ENCODE measurements at places on chromosomes 13 and 19. TPM values are rescaled to one million over a fixed set of nuclear protein-coding genes. Genes with fewer than 3 reads are reported as not detected.

DNA sequence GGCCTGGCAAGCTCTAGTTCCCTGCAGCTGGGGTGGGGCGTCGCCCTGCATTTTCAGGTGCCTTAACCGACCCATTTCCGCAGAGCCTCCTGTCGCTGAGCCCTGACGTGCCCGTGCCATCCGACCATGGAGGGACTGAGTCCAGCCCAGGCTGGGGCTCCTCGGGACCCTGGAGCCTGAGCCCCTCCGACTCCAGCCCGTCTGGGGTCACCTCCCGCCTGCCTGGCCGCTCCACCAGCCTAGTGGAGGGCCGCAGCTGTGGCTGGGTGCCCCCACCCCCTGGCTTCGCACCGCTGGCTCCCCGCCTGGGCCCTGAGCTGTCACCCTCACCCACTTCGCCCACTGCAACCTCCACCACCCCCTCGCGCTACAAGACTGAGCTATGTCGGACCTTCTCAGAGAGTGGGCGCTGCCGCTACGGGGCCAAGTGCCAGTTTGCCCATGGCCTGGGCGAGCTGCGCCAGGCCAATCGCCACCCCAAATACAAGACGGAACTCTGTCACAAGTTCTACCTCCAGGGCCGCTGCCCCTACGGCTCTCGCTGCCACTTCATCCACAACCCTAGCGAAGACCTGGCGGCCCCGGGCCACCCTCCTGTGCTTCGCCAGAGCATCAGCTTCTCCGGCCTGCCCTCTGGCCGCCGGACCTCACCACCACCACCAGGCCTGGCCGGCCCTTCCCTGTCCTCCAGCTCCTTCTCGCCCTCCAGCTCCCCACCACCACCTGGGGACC is 1.2 kb downstream of the ZFP36 start:
- H3K36me3 ChIP-seq, result peaks cover 4% of the 10 kb centered on the region
- peaks cover 41% of the 10 kb centered on the region for H3K4me1 ChIP-seq
- H3K27ac ChIP-seq, result no peak overlapping the region
- no peak for DNase-seq

- no peak overlapping the region for H3K27ac ChIP-seq
- H3K4me3 ChIP-seq, result peak overlapping the region; percentile 88
- H3K36me3 ChIP-seq, result peaks cover 2% of the 10 kb centered on the region
- peaks cover 7% of the 10 kb centered on the region for H3K27me3 ChIP-seq
- H3K4me1 ChIP-seq, result peaks cover 35% of the 10 kb centered on the region
These were observed 659 bp downstream of the ERF start for GRCh38 chr19:42254089-42254849.

DNA sequence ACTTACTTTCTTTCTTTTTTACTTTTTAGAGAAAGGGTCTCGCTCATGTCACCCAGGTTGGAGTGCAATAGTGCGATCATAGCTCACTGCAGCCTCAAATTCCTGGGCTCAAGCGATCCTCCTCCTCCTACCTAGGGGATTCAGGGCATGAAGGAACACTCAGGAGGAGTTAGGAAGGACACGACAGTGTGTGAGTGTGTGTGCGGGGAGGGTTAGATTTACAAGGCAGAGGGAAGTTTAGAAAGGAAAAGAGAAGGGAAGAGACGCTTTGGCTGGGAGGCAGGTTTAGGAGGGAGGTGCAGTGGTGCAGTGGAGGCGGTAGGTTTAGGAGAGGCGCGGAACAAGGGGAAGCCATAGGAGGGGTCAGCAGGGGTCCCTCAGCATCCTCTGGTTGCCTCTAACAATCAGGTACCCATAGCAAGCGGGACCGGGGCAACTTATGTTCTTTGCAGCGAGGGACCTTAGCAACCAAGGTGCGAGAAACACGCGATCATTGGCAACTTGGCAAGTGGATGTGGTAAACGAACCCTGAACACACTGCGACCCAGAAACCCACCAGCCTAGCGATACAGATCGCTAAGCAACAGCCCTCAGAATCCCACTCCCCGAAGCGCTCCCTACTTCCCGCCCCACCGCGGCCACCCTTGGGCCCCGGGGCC is 501 bp downstream of the SIRT2 start:
- peak; percentile 9 for DNase-seq
- H3K36me3 ChIP-seq, result peaks cover 2% of the 10 kb centered on the region
- peak overlapping the region; percentile 93 for H3K4me3 ChIP-seq
- H3K4me1 ChIP-seq, result peaks cover 25% of the 10 kb centered on the region
- no peaks in the 10 kb centered on the region for H3K27me3 ChIP-seq

Gene RXFP2
- not detected for total RNA-seq

DNA sequence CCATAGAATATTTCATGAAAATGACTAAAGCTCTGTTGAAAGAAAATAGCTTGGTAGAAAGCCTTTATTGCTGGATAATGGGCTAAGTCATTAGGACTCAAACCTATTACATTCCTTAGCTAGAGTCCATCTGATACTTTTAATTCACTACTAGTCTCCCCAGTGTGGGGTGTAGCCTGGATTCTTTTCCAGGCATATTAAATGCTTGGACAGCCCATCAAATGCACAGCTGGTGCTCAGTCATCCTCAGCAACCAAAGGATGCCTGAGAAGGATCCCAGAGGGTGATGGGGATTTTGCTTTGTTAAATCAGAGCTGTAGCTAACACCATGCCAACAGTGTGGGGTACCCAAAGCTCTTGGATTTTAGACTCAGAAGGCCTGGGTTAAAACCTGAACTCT is 153.5 kb downstream of the DLEU7 start:
- no peak overlapping the region for H3K4me3 ChIP-seq
- H3K36me3 ChIP-seq, result peaks cover 4% of the 10 kb centered on the region
- H3K27me3 ChIP-seq, result no peaks in the 10 kb centered on the region
- H3K27ac ChIP-seq, result no peak overlapping the region
- peaks cover 69% of the 10 kb centered on the region for H3K4me1 ChIP-seq

DNA sequence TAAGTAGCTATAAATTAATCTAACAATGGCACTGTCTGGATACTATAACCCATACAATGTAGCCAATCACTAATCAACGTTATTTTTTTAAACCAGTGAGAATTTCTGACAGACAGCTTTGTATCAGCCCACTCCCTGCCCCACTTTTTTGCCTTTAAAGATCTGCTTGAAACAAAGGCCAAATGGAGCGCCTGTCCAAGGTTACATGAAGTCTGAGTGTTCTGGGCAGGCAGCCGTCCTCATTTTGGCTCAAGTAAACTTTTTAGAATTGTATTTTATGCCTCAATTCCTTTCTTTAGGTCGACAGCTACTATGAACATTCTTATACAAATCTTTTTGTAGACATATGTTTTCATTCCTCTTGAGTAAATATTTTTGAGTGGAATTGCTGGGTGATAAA is 6.2 kb downstream of the IFT88 start:
- H3K27me3 ChIP-seq, result no peaks in the 10 kb centered on the region

Gene FGF21
- total RNA-seq, result not detected

DNA sequence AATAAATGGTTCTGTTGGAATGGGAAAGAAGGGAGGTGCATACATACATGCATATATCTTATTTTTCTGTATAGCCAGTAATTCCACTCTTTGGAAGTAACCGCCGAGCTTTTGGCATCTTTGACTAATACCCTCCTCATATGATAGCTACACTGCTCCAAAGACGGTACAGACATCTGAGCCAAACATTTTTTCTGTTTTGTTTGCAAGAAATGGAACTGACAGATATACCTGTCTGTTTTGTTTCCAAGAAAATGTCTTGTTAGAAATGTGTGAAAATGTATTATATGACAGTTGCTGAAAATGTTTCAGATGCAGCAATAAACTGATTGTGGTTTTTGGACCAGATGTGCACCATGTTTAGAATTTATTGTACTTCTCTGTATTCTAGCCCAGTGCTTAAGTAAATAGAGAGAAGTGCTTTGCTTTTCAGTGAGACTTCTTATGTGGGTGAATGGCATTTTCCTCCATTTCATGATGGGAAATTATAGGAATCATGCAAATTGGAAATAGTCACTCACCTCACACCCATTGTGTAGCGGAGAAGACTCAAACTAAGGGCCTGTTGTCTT is 396.9 kb downstream of the KCNRG start:
- H3K4me3 ChIP-seq, result no peak overlapping the region
- no peak overlapping the region for H3K27ac ChIP-seq
- no peak for DNase-seq
- peaks cover 7% of the 10 kb centered on the region for H3K36me3 ChIP-seq
- H3K4me1 ChIP-seq, result peaks cover 18% of the 10 kb centered on the region

- no peak overlapping the region for H3K27ac ChIP-seq
- no peak overlapping the region for H3K4me3 ChIP-seq
- DNase-seq, result no peak
- H3K4me1 ChIP-seq, result peaks cover 20% of the 10 kb centered on the region
- peaks cover 7% of the 10 kb centered on the region for H3K36me3 ChIP-seq
These were observed 2.7 kb upstream of the ASPDH start for GRCh38 chr19:50516456-50516855.

Gene ZIM2
- not detected for total RNA-seq

DNA sequence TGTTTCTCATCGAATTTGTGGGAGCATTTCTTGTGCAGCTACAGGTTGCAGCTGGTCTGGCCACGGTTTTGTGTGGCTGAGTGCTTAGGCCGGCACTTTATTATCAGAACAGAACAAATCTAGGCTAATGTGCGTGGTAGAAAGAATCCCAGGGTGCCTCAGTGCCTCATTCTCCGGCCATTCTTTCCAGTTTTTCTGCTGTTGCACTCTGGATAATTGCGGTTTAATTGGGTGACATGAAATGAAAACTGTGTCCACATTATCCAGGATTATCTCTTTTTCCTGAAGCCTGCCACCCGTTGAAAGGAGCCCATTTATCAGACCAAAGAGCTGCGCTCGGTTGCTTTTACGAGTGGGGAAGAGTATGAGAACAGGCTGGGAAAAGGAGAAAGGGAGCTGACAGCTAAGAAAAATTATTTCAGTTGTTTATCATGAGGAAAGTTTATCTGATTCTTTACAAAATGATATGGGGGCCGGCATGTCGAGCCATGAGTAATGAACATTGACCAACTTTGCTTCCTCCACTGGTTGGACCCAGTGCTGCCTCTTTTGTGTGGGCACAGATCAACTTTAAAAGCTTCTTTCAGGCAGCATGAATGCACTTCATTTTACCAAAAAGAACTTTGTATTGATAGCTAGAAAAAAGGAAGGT is 117.0 kb upstream of the SOX21 start:
- no peak for DNase-seq
- peak overlapping the region; percentile 2 for H3K27ac ChIP-seq
- H3K36me3 ChIP-seq, result no peaks in the 10 kb centered on the region
- peaks cover 58% of the 10 kb centered on the region for H3K4me1 ChIP-seq
- H3K27me3 ChIP-seq, result no peaks in the 10 kb centered on the region

DNA sequence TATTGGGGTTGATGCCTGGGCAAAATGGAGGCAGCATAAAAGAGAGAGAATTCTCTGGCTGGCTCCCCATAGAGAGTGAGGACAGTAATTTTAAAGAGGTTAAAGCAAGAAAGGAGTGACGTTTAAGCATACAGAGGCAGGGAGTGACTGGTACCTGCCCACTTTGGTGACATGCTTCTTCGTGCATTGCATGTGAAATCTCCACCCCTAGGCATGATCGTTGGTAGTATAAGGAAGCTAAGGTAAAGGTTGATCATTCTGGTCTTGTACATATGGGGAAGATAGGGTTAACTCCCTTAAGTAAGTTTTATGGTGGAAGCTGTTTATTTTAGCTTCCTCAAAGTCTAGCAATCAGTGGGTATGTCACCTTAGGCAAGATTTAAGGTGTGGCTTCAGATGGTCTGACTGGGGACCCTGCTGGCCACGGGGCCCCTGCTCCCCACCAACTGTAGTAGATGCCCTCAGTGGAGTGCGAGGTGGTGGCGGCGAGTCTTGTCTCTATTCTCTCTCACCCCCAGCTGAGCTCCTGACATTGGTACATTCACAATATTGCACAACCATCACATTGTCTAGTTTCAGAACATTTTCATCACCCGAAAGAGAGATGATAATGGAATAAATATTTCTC is 797.5 kb upstream of the SPRY2 start:
- DNase-seq, result no peak
- peaks cover 19% of the 10 kb centered on the region for H3K4me1 ChIP-seq
- H3K36me3 ChIP-seq, result no peaks in the 10 kb centered on the region
- H3K27me3 ChIP-seq, result no peaks in the 10 kb centered on the region
- no peak overlapping the region for H3K4me3 ChIP-seq
- H3K27ac ChIP-seq, result no peak overlapping the region

GRCh38 chr13:69597088-69597487 is 510.5 kb upstream of the ATXN8OS start:
- H3K4me1 ChIP-seq, result no peaks in the 10 kb centered on the region
- H3K27me3 ChIP-seq, result peaks cover 3% of the 10 kb centered on the region
- no peak for DNase-seq
- no peak overlapping the region for H3K4me3 ChIP-seq
- no peak overlapping the region for H3K27ac ChIP-seq

GRCh38 chr13:50713523-50714248 is 129.8 kb downstream of the DLEU7 start:
- no peak for DNase-seq
- peaks cover 12% of the 10 kb centered on the region for H3K36me3 ChIP-seq
- H3K27ac ChIP-seq, result peak overlapping the region; percentile 31
- no peaks in the 10 kb centered on the region for H3K27me3 ChIP-seq

Gene SOX21
- 71.8 TPM for total RNA-seq

DNA sequence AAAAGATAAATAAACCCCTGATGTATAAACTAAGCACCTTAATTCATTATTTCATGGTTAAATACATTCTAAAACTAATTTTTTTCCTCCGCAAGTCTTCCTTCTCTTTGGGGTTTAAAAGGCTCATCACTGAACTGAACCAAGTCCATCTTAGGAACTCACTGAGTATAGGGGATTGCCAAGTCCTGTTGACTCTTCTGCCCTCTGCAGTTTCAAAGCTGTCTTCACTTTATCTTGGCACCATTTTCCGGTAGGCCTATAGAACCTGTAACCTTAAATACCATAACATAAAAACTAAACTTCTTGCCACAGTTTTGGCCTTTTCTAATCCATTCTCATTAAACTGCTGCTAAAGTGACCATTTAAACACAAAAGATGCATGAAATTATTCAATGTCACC is 66.5 kb upstream of the USPL1 start:
- no peaks in the 10 kb centered on the region for H3K27me3 ChIP-seq
- DNase-seq, result no peak
- no peaks in the 10 kb centered on the region for H3K4me1 ChIP-seq
- no peaks in the 10 kb centered on the region for H3K36me3 ChIP-seq

- DNase-seq, result no peak
- H3K4me1 ChIP-seq, result peaks cover 22% of the 10 kb centered on the region
- no peaks in the 10 kb centered on the region for H3K27me3 ChIP-seq
These were observed 86.7 kb upstream of the TNFSF11 start for GRCh38 chr13:42487221-42487620.

- no peak for DNase-seq
- peaks cover 18% of the 10 kb centered on the region for H3K4me1 ChIP-seq
- no peaks in the 10 kb centered on the region for H3K36me3 ChIP-seq
- peak overlapping the region; percentile 67 for H3K4me3 ChIP-seq
- H3K27me3 ChIP-seq, result no peaks in the 10 kb centered on the region
These were observed 3.8 kb downstream of the RNF126 start for GRCh38 chr19:658916-659839.

Gene SAE1
- 280 TPM for total RNA-seq

- peaks cover 26% of the 10 kb centered on the region for H3K27me3 ChIP-seq
- no peaks in the 10 kb centered on the region for H3K36me3 ChIP-seq
- H3K4me1 ChIP-seq, result peaks cover 4% of the 10 kb centered on the region
- no peak overlapping the region for H3K27ac ChIP-seq
- no peak for DNase-seq
These were observed 27.4 kb downstream of the EFNA2 start for GRCh38 chr19:1312767-1313694.
